Forelimb muscle (tissue), 1 donor: ENCODE measurements at places on chromosomes 1 and 21. TPM values are rescaled to one million over a fixed set of nuclear protein-coding genes. Genes with fewer than 3 reads are reported as not detected.

MTARC1 gene
- polyA plus RNA-seq, result 4.5 TPM

FAM177B gene
- polyA plus RNA-seq, result 0.25 TPM

OR6K3 gene
- not detected for polyA plus RNA-seq

LAPTM5 gene
- polyA plus RNA-seq, result 13.9 TPM

TCEA3 gene
- polyA plus RNA-seq, result 366 TPM

IVL gene
- not detected for polyA plus RNA-seq
